ENCODE measurements at places on chromosomes 1 and 21.

DNA sequence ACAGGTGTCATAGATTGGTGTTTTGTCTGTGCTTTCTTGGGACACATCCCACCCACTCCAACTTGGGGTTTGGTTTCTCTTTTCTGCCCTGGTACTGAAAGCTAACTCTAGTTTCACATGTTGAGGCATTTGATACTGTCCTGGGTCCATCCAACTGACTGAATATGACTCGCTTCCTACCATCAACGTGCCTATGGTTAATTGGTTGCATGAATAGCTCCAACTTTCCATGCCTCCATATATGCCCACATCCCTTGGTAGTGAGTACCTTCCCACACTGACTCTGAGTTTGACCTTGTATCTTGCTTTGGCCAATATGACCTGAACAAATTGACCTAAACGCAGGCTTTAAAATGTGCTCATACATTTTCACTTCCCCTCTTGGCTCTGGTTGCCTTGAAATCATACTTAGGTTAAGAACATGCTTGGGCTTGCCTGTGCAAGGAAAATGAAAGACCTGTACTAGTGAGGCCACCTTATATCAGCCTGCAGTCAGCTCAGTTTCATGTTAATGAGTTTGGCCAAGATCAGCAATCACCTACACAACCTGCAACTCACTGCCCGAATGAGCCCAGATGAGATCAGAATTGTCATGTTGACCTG lies 81.0 kb upstream of the KCNK2 start:
- DNase-seq = no peak

- DNase-seq = no peak
Observed at GRCh38 chr1:40689737-40690136, 1.8 kb upstream of the NFYC start.

DNA sequence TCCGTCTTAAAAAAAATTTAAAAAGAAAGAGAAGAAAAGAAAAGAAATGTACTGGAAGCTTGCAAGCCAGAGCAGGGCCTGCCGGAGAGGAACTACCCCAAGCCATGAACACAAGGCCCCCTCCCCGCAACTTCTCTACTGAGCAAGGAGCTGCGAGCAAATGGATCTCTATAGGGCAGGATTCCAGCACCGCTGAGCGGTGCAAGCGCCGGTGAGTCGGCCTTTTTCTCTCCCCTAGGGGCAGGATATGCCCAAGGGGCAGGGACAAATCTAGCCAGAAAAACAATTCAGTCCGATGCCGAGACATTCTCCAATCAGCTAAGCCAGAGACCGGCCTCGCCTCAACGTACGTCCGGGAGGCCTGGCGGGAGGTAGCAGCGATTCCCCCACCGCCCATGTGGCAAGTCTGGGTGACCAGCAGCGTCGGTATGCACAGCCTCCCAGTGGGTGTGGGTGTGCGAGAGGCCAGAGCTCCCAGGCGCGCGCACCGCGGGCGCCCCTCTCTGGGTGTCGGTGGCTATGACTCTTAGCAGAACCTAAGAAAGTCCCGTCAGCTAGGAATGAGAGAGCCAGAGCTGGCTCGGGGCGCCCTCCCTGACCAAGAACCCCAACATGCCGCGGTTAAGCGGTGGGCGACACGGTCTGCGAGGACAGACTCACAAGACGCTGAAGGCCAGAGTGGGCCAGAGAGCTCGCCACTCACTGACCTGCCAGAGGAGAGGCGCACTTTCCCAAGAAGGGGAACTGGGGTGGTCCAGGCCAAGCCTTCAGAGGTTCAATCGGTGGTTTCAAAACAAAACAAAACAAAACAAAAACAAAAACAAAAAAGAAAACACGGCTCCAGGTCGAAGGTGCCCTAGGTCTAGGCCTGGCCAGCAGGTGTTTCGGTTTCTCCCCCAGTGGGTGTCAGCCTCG lies 1.9 kb downstream of the CSMD2 start:
- no peak for DNase-seq

GRCh38 chr1:6257541-6258069 lies 3.3 kb downstream of the GPR153 start:
- no peak for DNase-seq

DNA sequence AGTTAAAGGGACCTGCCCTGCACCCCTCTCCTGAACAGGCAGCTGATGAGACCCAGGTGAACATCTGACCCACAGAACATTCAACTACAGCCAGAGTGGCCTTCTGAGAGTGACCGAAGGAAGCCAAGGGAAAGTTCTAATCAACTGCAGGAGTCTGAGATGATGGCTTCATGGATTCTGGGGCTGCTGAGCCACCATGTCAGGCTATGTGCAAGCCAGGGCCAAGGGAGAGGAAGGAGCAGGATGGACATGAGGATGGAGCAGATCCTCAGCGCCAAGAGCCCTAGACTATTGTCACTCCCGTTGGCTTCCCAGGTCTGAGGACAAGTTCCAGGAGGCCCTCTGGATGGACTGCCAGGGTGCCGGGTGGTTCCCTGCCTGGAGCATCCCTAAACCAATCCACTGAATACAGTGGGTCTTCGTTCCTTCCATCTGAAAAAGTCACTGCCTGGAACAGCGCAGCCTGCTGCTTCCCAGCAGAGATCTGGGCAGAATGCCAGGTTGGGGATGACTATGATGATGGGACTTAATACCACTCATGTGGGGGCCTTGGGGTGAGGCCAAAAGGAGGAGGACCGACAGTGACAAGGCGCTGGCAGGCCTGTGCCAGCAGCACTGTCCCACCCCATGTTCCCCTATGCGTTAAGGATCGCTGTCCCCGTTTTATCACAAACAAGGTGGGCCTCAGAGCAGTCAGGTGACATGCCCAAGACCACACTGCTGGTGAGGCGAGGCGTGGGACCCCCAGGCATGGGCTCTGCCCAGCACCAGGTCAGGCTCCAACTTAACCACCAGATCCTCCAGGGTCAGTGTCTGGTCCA lies 19.8 kb downstream of the SPOCD1 start:
- no peak for DNase-seq

GRCh38 chr1:226482196-226482595 lies 66.4 kb upstream of the STUM start:
- DNase-seq = no peak

- peak; percentile 10 for DNase-seq
Observed at GRCh38 chr1:180182643-180183311, 28.1 kb downstream of the QSOX1 start.

GRCh38 chr21:46663754-46664153 lies 28.3 kb downstream of the PRMT2 start:
- DNase-seq = no peak

DNA sequence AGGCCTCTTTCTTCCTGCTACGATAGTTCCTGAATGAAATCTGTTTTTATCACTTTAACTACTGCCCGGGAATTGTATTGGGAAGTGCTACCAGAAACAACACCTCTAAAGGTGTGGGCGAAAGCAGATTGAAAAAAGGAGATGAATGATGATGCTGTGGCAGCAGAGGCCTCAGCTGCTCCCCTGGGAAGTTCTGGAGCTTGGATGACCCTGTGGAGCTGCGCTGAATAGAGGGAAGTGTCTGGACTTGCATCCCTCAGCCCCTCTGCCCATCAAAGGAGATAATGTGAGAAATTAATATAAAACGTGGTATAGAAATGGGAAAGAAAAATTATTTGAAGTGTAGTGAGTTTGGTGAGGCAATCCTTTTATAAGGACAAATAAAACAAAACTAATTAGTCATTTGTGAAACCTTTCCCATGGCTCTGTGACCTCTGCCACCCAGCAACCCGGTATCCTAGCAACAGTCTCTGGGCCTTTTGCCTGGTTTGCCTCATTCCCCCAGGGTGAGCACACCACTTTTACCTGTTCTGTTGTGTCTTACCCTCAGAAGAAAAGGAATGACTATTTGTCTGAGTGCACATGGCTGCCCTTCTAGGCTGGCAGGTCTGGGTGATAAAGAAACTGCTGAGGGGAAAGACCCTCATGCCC lies 21.3 kb downstream of the OVAAL start:
- DNase-seq = no peak

DNA sequence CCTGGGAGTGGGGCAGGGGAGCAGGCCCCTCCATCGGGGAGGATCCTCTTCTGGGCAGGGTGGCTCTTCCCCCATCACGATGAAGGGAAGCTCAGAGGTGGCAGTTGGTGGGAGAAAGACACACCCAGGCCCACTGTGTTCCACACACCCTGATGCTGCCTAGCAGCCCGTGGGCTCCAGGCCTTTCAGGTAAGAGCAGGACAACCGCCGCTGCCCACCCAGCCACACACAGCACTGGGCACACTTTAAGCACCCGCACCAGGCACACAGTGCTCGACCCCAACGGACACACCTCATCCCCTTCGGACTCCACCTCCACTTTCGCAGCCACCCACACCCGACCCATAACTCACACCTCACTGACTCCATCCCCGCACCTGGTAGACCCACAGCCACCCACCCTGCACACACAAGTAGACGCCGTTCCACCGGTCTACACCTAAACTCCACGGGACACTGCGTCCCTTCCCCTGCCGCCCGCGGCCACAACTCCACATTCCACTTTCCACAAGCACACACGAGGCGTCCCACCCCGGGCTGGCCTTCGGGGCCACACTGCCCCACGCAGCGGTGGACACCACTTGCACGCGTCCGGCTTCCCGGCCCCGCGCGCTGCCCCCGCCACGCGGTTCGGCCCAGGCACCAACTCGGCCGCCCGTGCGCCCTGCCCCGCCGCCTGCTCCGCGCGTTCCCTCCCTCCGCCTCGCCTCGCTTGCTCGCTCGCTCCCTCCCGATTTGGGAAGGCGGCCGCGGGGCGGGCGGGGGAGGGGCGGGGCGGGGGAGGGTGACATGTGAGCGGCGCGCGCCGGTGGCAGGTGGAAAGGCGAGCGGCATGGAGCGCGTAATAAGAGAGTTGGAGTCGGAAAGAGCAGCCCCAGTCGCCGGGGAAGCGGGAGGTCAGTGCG lies at the start of gene KCNQ4:
Gene KCNQ4, plus strand, starts transcription at position 787 of the 905 bp plus-strand sequence. CDS start 307 bp downstream, outside the sequence.
- peak; percentile 34 for DNase-seq

GRCh38 chr21:34524646-34525601 lies 12.9 kb upstream of the KCNE1 start:
- DNase-seq = no peak

DNA sequence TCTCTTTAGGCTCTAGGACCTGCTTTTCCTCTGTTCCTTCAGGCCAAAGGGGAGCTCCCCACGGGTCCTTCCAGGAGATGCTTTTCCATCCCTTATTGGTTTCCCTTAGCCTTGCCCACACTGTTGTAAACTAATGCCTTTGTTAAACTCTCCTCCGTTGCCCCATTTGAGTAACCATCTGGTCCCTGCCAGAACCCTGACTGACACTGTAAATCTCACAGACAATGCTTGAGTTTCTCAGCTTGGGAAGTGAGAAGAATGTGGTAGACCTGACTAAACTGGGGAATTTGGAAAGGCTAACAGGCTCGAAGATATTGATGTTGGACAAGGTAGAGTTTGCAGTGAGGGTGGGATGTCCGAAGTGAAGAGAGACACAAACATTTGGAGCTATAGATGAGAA lies 11.4 kb downstream of the AKNAD1 start:
- no peak for DNase-seq

- DNase-seq = no peak
Observed at GRCh38 chr1:221555689-221556433, 186.0 kb downstream of the DUSP10 start.

- no peak for DNase-seq
Observed at GRCh38 chr1:41731516-41732030, 187.1 kb downstream of the HIVEP3 start.

DNA sequence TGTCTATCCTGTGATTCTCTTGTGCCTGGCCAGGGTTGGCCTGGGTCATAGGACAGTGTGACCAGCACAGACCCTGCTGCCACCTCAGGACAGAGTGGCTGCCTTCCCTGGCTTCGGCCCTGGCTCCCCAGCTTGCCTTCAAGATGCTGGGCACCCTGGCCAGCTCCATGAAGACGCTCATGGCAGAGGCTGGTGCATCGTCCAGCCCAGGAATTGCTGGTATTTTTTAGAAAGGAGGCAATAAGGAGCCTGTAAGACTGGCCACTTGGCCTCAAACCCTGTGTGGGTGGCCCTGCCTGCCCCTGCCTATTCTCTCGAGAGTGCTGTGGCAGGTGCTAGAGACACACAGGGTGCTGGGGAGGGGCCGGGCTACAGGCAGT lies 70.4 kb upstream of the ACTRT2 start:
- no peak for DNase-seq

- DNase-seq = peak; percentile 83
Observed at GRCh38 chr1:214261206-214262123, 19.5 kb upstream of the SMYD2 start.

- no peak for DNase-seq
Observed at GRCh38 chr1:201893431-201893830, 4.7 kb downstream of the SHISA4 start.

DNA sequence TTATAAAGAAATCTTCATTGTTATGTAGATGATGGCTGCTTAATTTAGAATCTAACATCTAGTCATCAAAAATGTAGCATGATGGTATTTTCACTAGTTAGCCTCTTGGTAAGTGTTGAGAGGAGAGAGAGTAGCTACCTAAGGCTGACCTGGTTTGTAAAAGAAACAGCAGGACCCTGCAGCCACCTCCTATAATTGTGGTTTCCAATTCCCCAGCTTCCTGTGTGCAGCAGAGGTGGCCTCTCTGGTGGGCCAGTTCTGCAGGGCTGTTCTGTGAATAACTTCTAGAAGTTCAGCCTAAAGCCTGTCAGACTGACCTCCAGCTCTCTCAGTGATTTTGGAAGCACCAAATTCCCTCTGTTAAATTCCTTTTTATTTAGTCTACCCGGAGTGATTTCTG lies 246.4 kb upstream of the LRRC7 start:
- no peak for DNase-seq

DNA sequence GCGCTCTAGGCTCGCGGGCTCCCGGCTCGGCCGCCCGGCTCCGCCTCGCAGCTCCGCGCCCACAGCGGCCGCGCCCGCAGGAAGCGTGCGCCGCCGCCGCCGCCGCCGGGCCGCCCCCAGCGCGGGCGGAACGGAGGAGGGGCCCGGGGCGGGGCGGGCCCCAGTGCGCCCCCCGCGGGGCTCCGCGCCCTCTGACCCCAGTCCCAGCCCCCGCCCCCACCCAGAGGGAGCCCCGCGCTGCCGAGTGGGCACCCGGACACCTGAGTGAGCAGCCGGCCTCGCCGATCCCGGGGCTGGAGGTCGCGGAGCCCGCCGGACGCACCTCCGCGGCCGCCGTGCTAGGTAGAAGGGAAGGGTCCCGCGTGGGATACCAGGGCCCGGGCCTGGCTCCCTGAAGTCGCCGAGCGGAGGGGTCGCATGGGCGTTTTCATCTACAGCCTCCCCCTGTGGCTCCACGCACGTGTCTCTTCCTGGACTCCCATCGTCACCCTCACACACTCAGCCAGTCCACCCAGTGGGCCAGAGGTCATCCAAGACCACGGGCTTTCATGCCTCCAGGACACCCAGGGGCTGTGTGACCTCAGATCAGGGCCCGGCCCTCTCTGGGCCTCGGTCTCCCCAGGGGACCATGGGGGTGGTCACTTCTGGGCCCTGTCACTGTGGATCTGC lies at the start of gene SDC3:
Gene SDC3, minus strand, starts transcription at position 63 of the 669 bp plus-strand sequence. CDS start 172 bp downstream, outside the sequence.
- DNase-seq = no peak

DNA sequence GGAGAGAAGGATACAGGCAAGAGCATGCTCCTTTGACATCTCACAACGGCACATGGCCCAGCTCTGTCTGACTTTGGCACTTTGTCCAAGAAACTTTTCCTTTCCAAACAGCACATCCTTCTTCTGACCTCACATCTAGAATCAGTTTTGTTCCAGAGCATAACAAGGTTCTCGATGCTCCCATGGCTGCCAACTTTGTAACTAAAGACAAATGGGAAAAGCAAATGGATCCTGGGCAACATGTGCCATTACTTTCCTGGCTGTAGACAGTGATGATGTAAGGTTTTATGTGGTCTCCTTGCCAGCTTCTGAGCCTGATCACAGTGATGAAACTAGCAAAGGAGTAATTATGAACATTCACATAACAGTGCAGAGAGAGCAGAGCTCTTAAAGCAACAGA lies 171.8 kb upstream of the C1orf87 start:
- no peak for DNase-seq
